ENCODE measurements at places on chromosomes 7 and 10.

GRCh38 chr10:77201135-77202106 lies 436.2 kb downstream of the KCNMA1 start:
- no peak for DNase-seq

DNA sequence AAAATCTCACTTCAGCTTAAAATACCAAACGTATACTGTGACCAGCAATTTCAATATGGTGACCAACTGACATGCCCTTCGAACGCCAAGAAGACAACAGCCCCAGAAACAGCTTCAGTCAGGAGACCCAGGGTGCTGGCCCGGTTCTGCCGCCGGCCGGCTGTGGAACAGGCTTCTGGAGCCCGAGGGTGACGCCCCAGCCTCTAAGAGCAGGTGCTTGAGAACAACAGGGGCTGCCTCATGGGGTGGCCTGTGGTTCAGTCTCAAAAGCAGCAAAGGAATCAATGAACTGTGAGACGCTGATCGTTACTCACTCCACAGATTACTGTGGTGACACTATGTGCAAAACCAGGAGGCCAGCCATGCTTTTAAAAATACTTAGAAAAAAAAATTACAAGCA lies 17.3 kb downstream of the GPER1 start:
- no peak for DNase-seq

GRCh38 chr7:142024547-142024946 lies 28.9 kb downstream of the MGAM start:
- DNase-seq: no peak

DNA sequence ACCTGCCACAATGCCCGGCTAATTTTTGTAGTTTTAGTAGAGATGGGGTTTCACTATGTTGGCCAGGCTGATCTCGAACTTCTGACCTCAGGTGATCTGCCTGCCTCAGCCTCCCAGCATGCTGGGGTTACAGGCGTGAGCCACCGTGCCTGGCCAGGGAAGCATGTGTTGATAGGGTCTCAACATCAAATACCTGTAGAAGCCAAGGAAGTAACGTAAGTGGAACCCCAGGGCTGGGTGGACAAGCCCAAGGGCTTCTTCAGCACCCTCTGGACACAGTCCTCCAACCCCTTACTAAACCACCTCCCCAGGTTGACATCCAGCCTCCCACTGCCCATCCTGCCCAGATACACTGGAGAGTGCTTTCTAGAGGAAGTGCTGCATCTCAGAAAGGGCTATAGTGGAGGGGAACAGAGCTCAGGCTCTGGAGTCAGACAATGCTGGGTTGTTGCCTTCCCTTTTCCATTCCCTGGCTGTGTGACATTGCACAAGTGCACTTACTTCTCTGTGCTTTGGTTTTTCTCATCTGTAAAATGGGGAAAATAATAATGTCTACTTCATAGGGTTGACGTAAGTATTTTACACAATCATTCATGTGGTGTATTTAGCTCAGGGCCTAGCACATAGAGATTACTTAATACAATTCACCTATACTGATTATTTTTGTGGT lies 73.9 kb upstream of the KAT6B start:
- DNase-seq: no peak

GRCh38 chr10:49034925-49035324 lies 80.4 kb downstream of the VSTM4 start:
- DNase-seq: no peak

DNA sequence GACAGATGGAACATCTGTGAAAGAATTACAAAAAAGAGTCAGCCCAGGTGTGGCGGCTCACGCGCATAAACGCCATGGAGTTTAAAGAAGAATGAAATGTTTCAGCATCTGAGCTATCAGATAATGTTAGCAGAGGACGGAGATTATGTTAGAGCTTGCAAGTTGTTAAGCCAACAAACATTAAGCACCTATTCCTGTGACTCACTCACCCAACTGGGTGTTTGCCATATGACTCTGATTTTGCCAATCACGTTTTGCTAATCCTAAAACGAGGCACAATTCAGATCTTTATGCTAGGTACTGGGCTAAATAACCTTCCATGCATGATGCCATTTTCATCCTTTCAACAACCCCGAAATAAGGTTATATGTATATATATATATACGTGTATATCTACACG lies 29.0 kb upstream of the CCNY start:
- DNase-seq: no peak

GRCh38 chr10:71263376-71263775 lies 51.0 kb downstream of the UNC5B start:
- no peak for DNase-seq

DNA sequence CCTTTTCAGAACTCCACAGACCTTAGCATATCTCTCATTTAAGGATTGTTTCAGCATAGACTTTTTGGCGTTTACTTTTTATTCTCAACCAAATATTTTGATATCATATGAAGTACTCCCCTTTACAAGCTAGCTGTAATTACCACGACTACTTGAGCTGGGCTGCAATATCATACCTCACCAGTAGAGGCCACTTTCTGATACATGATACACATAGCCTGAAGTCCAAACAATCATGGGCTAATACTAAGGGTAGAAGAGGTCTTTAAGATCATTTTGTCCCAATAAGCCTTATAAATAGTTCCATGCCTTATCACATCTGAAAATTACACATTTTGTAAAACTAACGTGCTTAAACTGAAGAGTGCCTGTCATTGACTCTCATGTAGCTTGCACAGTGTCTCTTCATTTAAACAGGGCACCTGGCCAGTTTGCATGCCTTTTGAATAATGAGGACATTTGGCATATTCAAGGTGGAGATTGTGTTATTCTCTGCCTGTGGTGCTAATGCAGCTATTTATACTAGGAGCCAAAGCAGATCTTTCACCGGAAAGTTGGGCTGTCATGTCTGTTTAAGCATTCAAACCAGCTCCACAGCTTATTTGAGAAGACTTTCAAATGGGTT lies 403.7 kb upstream of the ZMIZ1 start:
- no peak for DNase-seq

- no peak for DNase-seq
Observed at GRCh38 chr7:38829488-38830165, 79.4 kb downstream of the VPS41 start.

- no peak for DNase-seq
Observed at GRCh38 chr10:57513637-57514036, 754.1 kb downstream of the IPMK start.

GRCh38 chr7:71326595-71326994 lies 194.7 kb downstream of the GALNT17 start:
- DNase-seq: no peak

- DNase-seq: no peak
Observed at GRCh38 chr7:144830024-144830785, 5.6 kb downstream of the TPK1 start.

- no peak for DNase-seq
Observed at GRCh38 chr7:121397822-121398221, 1.7 kb upstream of the FAM3C start.

- DNase-seq: no peak
Observed at GRCh38 chr10:33612551-33612950, 278.1 kb upstream of the NRP1 start.

DNA sequence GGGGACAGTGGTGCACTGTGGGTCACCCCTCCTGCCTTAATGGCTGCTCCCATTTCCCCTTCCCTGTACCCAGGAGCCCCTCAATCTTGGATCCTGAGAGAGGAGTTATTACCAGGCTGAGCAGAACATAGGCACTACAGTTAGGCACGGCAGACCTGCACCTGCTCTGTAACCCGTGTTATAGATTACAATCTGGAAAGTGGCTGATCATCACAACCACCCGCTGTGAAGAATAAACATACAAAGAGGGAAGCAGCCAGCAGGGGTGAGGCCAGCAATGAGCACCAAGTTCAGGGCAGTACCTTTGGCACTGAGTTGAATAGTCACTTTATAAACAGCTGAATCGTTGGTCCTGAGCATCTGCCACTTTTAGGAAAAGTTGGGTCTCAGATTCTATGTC lies 1.7 kb downstream of the CDHR1 start:
- DNase-seq: no peak

DNA sequence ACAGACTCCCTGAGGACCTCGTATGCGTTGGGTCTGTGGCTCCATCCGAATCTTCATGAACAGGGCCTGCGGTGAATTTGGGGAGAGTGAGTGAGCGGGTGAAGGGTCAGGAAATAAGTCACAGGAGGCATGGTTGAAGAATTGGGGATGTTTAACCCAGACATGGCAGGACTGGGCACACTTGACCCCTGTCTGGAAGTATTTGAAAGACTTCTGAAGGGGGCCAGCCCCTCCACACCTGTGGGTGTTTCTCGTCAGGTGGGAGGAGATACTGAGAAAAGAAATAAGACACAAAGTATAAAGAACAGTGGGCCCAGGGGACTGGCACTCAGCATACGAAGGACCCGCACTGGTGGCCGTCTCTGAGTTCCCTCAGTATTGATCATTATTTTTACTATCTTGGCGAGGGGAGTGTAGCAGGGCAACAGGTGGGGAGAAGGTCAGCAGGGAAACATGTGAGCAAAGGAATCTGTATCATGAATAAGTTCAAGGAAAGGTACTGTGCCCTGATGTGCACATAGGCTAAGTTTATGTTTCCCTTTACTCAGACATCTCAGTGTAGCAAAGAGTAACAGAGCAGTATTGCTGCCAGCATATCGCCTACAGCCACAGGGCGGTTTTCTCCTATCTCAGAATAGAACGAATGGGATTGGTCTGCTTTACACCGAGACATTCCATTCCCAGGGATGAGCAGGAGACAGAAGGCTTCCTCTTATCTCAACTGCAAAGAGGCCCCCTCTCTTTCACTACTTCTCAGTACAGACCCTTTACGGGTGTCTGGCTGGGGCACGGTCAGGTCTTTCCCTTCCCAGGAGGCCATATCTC lies 38.2 kb upstream of the PFKFB3 start:
- DNase-seq: no peak

DNA sequence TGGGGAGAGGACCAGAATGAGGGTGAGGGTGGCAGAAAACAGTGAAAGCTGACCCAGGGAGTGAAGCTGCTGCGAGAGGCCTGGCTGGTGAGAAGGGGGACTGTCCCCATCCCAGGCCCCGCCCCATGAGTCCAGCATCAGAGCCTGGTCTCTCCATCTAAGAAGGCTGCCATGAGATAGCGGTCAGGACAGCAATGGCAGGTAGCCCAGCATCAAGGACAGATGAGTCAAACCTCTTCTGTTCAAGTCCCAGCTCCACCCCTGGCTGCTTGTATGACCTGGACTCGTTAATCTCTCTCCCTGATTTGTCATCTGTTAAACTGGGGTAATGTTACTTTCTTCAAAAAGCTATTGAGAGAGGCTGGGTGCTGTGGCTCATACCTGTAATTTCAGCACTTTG lies 22.2 kb downstream of the GPNMB start:
- peak; percentile 56 for DNase-seq

DNA sequence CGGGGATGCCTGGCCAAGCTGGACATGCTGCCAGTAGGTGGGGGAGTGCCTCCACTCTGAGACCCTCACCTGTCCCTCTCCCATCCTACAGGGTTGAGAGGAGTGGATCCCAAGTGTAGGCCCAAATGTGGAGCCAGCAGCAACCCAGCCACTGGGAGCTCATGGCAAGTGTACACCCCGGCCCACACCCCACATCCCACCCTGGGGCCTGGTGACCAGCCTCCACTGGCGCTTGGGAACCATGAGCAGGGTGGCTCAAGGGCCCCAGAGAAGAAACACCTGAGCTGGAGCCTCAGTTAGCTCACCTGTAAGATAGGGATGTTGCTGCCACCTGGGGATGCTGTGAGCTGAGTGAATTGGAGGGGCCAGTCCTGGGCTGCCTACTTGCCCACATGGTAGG lies 10.4 kb upstream of the RET start:
- DNase-seq: peak; percentile 29

DNA sequence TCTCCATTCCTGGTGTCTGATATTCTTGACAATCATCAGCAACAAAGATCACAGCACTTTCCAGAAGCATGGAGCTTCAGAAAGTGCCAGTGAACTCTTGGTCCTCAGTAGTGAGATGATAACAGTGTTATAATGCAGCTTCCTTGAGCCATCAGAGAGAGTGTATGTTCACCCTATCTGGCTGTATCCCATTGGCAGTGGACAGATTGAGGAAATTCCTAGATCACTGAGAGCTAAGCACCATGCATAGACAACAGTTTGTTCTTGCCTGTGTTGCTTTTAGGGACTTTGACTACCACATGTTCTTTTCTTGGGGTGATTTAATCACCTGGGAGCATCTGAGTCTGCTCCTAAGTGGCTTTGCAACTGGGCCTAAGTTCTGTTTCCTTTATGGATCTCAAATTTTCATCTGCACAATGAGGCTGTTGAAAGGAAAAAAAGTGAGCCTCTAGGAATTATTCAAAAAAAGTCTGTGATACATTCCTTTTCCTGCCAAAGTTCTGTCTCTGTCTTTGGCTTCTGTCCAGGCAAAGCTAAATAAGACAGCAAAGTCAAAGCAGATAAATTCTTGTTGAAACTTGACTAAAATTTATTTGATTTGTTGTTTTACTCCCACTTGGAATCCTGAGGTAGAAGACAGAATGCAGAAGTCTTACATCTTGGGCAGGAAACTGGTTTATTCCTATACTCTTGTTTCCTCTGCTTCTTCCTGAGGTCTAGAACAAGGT lies 14.5 kb upstream of the ZNF282 start:
- DNase-seq: no peak
